ENCODE measurements at places on chromosomes 2 and 18. TPM values are rescaled to one million over a fixed set of nuclear protein-coding genes. Genes with fewer than 3 reads are reported as not detected.

Gene CIB4
- not detected for total RNA-seq

Gene TGOLN2
- total RNA-seq = 90.4 TPM

Gene POTEI
- not detected for total RNA-seq

Gene PLEKHB2
- total RNA-seq = 39.9 TPM

Gene SCYGR4
- total RNA-seq = not detected

Gene TMEM18
- total RNA-seq = 27.1 TPM

Gene SLC30A3
- total RNA-seq = 0.86 TPM

Gene STAT1
- 343 TPM for total RNA-seq

Gene RIT2
- not detected for total RNA-seq

Gene ICA1L
- total RNA-seq = 8.2 TPM

Gene SRD5A2
- not detected for total RNA-seq

Gene ABCG5
- not detected for total RNA-seq

Gene KIF1A
- total RNA-seq = 4.6 TPM

Gene ABHD1
- 0.39 TPM for total RNA-seq

Gene GREB1L
- not detected for total RNA-seq

Gene SOX11
- total RNA-seq = not detected

Gene EMILIN1
- 0.46 TPM for total RNA-seq

Gene C1QL2
- total RNA-seq = not detected

Gene NCKAP1
- 11.7 TPM for total RNA-seq

Gene NCK2
- total RNA-seq = 87.5 TPM

Gene DPYSL5
- 0.07 TPM for total RNA-seq

Gene UGT1A6
- not detected for total RNA-seq

Gene KYNU
- total RNA-seq = not detected

Gene NGEF
- total RNA-seq = 2.0 TPM

Gene ALPI
- total RNA-seq = not detected

Gene REG1A
- total RNA-seq = not detected

Gene ZNF385B
- not detected for total RNA-seq

Gene LRP2
- total RNA-seq = 3.0 TPM

Gene ITGB1BP1
- 89.7 TPM for total RNA-seq

Gene TOGARAM2
- total RNA-seq = 3.3 TPM

Gene TEX44
- not detected for total RNA-seq

Gene YPEL5
- total RNA-seq = 35.8 TPM

Gene UGT1A3
- not detected for total RNA-seq

Gene HOXD12
- total RNA-seq = not detected

Gene HSPD1
- 1,138 TPM for total RNA-seq

Gene COL4A3
- total RNA-seq = not detected

Gene RAB6D
- not detected for total RNA-seq

Gene TET3
- 17.3 TPM for total RNA-seq

Gene ACAA2
- total RNA-seq = 63.4 TPM

Gene IL36RN
- total RNA-seq = not detected

Measured in activated CD4-positive, alpha-beta T cell treated with anti-CD3 and anti-CD28 coated beads for 36 hours (primary cell).